ENCODE measurements at places on chromosomes 16 and 17.

GRCh38 chr17:82848022-82848592 lies 8.3 kb upstream of the ZNF750 start:
- DNase-seq = no peak

DNA sequence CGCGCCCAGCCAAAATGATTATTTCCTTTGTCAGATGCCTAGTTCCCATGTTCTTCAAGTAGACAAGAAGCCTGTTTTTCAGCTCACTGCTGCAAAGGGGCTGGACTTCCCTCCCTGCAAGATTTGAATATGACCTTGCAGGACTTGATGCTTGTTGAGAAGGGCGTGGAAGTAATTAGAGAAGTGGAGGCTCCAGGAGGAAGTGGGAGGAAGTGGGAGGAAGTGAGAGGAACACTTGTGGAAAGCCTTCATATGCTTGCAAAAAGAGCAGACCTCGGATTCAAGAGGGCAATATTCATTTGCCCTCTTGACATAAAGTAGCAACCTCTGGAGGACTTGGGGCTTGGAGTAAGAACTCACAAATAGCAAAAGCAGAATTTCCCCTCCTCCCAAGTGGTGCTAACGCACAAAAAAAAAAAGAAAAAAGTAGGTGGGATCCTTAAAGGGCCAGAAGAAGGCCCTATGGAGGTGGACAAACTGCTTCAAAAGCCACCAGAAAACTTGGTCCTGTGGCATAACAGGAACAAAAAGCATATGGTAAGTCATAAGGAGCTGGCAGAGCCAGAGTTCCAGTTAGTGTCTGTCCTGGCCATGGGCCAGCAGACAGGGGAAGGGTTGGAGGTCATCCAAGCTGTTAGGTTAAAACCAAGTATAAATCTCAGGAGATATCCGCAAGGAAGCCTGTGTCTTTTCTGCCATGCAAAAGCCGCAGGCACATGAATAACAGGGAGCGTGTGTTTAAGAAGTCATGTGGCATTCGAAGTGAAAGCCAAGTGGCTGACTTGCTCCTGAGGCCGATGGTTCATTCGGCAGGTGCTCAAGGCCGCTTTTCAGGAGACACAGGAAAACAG lies 20.6 kb upstream of the PRKAR1A start:
- no peak for DNase-seq

GRCh38 chr16:70396246-70396904 lies 42.5 kb downstream of the ST3GAL2 start:
- DNase-seq = peak; percentile 80

DNA sequence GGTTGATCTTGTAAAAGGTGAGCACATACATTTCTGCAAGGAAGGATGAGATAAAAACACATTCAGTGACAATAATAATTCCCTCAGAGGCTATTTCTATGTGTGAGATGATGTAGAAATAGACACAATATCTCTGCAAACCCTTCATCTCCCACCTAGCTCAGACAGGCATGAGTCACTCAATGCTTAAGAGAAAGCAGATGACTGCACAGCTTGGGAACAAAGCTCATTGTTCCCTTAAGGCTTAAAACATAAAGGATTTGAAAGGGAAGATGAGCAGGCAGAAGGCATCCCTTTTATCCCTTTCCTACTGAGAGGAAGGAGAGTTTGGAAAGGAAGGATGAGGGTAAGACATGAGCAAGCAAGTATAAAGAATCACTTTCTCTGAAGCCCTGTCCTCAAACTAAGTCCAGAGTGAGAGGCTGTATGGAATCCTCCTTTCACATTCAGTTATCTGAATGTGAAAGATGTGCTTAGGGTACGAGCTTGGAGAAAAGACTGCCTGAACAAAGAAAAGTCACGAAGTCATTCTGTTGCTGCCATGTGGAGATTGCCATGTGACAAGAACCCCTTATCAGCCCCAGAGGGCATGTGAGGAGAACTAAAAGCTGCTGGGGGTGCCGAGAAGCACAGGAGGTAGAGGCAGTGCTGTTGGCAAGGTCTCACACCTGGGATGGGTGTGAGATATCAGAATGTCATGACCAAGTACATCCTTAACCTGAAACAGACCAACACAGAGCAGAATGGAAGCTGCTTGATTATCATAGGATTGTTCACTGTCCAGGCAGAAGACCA lies 58.2 kb downstream of the CNTNAP4 start:
- DNase-seq = no peak

- no peak for DNase-seq
Measured at GRCh38 chr17:48030531-48030930, 7.1 kb downstream of the COPZ2 start.

- DNase-seq = no peak
Measured at GRCh38 chr16:17590711-17591654, 120.2 kb upstream of the XYLT1 start.

DNA sequence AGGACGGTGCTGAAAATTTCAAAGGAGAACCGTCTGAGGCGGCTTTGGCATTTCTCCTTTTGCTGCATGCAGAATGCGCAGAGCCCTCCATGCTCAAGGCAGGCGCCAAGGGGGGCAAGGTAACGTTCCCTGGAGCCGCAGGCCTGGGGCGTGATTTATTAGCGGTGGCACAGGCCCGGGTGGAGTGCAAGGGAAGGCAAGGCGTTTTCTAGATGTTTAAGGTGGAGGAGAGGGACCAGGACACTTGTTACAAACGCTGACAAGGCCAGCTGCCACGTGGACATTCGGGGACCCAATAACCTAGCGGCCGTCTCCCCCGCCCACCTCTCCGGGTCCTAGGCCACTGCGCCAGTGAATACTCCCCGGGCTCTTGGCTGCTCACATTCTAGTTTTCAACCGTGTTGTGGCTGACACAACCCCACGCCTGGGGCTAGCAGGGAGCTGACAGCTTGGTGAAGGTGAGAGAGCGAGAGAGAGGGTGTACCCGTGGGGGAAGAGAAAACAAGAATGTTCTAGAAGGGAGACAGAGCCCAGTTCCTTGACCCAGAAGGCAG lies 250.1 kb downstream of the C16orf95 start:
- DNase-seq = no peak

- no peak for DNase-seq
Measured at GRCh38 chr17:45334231-45334630, 17.4 kb upstream of the MAP3K14 start.

GRCh38 chr17:33967608-33968349 lies 287.3 kb upstream of the CCL2 start:
- DNase-seq = no peak

GRCh38 chr16:24610416-24610755 lies 71.0 kb downstream of the RBBP6 start:
- no peak for DNase-seq

DNA sequence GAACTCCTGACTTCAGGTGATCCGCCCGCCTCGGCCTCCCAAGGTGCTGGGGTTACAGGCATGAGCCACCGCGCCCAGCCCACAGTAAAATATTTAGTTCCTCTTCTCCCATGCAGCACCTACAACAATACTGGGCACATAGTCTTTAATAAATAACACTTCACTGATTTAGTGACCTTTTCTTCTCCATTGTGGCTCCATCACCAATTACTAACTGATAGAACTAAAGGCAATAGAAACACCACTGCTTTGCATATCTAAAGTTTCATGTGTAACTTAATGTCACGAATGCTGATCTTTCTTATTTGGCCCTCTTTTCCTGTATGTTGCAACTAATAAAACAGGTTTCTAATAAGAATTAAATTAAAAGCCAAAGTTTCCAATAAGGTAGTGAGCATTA lies 38.9 kb downstream of the TRIM37 start:
- DNase-seq = no peak

DNA sequence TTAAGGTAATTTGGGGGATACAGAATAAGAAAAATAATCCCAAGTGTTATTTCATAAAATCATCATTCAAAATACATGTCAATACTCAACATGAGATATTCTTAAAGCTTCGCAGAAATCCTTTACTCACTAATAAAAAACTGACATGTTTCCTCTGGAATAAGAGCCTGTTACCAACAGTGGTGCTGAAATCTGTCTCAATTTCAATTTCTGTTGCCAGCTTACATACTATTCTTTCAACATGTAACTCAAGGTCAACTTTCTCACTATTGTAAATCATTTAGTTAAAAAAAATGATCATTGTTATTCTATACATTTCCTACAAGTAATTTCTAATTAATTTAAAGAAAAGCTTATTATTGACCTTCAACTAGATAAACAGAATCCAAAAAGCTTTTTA lies 67.9 kb downstream of the CEP95 start:
- DNase-seq = no peak

GRCh38 chr16:29645694-29646187 lies 17.3 kb upstream of the SPN start:
- peak; percentile 87 for DNase-seq

DNA sequence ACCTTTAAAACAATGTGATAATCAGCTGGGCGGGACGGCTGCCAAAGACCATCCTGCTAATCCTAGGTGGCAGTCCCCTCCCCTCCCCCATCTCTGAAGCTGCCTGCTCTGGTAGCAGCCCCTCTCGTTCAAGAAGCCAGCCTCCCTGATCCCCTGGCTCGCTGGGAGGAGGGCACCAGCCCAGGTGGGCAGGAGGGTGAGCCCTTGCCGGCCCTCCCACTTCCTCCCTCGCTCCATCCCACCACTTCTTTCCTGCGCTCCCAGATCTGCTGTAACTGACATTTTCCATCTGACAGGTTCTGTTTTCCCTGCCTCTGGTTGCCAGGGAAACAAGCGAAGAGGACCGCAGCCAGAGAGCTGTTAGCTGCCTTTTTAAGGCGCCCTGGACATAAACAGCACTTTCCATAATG lies 155.7 kb upstream of the TNRC6C start:
- no peak for DNase-seq

DNA sequence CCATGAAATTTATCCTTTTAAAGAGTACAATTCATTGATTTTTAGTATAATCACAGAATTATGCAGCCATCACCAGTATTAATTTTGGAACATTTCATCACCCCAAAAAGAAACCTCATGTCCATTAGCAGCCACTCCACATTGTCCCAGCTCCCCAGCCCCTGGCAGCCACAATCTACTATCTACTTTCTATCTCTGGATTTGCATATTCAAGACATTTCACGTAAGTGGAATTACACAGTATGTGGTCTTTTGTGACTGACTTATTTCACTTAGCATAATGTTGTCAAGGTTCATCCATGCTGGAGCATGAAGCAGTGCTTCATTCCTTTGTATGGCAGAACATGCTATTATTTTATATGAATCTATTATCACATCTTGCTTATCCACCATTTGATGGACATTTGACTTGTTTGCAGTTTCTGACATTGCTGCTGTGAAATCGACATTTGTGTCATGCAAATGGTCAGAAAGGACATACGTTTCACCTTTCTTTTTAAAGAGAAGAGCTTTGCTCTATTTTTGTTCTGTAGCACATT lies 10.7 kb downstream of the METTL9 start:
- no peak for DNase-seq

DNA sequence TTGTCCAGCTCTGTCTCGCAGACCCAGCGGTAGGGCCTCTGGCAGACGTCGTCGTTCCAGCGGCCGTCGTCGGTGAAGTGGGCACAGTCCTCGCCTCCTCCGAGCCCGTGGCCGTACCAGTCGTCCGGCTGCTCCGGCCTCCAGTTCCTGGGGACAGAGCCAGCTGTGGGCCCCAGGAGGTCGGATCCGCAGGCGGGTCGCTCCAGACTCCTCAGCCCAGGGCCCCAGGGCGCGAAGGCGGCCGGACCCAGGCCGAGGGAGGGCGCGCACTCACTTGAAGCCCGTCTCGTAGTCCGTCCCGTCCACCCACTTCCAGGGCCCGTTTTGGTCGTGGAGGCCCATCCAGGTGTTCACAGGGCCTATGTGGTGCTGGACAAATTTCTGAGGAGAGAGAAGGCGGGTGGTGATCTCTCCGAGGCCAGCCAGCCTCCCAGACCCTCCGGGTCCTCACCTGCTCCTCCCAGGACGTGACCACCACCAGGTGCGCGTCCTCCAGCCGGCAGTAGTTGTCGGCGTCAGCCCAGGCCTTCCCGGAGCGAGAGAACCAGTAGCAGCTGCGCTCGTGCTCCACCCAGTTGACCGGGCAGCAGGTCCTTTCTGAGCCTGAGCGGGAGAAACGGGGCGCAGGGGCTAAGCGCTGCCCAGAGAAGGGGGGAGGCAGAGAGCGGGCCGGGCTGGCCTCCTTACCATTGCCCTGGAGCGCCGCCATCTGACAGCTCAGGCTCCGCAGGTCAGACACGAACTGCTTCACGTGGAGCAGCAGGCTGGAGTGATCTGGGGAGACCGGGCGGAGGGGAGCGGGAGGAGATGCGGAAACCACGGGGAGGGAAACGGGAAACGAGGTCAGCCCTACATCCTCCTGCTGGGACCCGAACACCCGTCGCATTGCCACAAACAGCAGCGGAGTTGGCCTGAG lies 5.2 kb downstream of the ASGR1 start:
- peak; percentile 12 for DNase-seq

- peak; percentile 33 for DNase-seq
Measured at GRCh38 chr17:64081802-64082799, 47.8 kb downstream of the ERN1 start.

- no peak for DNase-seq
Measured at GRCh38 chr16:77744141-77744540, 21.8 kb downstream of the NUDT7 start.

DNA sequence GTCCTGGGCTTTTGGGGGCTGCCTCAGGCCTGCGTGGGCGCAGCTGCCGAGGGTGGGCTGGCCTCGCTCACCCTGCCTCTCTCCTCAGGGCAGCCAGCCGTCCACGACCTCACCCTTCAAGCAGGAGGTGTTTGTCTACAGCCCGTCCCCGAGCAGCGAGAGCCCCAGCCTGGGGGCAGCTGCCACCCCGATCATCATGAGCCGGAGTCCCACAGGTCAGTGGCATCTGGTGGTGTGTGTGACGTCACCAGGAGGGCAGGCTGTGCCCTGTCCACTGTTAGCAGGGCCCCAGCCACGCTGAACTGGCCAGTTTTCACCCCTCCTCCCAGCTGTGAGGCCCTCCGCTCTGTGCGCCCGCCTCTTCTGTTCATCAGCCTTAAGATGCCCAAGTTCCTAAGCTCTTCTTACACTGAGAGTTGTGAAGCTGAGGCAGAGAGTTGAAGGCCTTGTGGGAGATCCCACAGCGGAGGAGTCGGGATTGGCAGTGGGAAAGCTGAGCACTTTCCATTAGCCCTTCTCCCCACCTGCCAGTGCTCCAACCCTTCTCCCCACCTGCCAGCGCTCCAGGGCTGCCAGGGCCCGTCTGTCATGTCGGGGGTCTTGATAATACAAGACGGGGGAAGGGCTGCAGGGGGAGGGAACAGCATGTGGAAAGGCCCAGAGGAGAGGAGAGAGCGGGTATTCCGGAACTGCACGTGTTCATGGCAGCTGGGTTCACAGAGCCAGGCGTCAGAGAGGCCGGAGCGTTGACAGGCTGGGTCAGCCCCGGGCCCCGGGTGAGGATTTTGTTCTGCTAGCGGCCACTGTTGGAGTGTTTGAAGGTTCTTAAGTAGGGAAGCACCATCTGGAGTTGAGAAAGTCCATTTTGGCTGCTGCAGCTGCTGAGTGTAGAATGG lies 36.3 kb downstream of the OR1D5 start:
- DNase-seq = no peak

Measured in K562 (cell line).